Central memory CD4-positive, alpha-beta T cell (primary cell): ENCODE measurements at places on chromosomes 4 and X.

DNA sequence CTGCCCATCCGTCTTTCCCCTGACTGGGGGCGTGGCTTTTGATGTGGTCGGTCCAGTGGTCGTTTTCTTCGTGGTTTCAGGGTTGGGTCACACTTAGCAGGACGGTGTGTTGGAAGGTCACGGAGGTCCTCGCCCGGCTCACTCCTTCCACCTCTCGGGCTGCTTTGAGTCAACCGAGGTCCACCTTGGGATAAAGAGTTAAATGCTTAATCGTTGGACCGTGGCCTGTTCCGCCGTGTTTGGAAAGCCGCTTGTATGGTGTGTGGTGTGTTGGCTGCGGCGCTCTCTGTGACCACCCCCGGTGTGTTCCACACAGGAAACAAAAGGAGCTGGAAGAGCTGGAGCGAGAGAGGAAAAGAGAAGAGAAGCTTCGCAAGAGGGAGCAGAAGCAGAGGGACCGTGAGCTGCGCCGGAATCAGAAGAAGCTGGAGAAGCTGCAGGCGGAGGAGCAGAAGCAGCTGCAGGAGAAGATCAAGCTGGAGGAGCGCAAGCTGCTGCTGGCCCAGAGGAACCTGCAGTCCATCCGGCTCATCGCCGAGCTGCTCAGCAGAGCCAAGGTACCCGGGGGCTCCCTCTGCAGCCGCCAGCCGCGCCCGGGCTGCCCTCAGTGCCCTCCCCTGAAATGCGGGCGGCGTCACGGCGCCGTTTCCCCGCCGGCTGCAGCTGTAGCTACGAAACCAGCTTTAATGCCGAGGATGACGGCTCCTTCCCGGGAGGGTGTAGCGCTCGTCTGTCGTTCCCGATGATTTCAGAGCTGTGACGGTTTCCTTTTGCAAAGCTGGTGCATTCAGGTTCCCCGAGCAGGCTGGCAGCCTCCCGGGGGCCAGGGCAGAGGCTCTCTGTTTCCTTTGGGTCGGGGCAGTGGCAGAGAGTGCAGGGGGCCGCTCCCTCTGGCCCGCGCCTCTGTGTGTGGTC lies 7.7 kb downstream of the AKAP17A start:
- DNase-seq: no peak

GRCh38 chr4:165167650-165168049 lies 39.7 kb upstream of the KLHL2 start:
- no peak for DNase-seq

GRCh38 chrX:153646620-153647373 lies at the start of gene DUSP9:
TSS of gene DUSP9 (plus strand) at chrX:153647203. CDS start at chrX:153647954, 751 bp downstream.
- no peak for DNase-seq

GRCh38 chrX:19887911-19888879 lies 795 bp upstream of the SH3KBP1 start:
- DNase-seq: peak; percentile 52

DNA sequence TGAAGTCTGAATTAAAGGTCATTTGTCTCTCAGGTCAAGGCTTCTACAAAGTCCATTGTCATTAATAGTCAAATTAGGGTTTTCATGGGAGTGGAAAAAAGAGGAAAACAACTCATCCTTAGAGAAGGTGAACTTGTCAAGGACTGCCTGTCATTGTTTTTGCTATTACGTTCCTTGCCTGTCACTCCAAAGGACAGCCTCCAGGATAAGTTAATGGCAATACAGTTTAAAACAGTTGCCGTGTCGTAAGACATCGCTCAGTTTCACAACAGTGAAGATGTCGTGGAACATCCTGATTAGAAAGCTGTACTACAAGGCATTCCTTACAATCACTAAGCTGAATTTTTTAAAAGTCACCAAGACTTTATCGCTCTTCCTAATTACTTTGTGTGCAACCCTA lies 466.8 kb upstream of the SMIM31 start:
- no peak for DNase-seq

DNA sequence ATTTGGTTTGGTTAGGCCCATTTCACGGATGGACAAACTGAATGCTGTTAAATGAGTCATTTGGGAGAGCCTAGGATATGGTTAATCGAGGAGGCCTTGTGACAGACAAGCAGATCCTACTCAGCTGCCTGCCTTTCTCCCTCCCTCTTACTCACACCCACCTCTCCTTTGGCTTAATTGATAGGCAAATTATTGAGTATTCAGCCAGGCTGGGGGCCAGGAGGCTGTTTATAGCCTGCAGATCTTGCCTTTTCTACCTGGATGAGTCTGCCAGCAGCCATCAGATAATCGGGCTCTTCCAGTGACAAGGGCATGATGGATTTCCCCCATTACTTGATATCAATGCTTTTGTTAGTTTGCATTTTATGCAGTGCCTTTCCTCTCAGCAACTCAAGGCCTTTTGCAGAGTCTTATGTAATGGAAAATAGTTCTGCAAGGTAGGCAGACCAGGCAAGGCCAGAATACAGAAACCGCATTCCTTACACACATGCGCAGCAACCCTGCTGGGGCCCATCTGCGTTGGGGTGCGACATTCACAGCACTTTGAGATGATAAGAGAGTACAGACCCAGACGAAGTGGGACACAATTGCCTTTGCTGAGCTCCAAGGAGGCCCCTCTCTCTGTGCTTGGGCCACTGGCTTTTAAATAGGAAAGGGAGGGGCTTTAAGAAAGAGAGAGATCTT lies 96.2 kb upstream of the ATP6AP2 start:
- no peak for DNase-seq

- no peak for DNase-seq
These were observed 1015.6 kb downstream of the PCDH19 start for GRCh38 chrX:99394456-99394855.

DNA sequence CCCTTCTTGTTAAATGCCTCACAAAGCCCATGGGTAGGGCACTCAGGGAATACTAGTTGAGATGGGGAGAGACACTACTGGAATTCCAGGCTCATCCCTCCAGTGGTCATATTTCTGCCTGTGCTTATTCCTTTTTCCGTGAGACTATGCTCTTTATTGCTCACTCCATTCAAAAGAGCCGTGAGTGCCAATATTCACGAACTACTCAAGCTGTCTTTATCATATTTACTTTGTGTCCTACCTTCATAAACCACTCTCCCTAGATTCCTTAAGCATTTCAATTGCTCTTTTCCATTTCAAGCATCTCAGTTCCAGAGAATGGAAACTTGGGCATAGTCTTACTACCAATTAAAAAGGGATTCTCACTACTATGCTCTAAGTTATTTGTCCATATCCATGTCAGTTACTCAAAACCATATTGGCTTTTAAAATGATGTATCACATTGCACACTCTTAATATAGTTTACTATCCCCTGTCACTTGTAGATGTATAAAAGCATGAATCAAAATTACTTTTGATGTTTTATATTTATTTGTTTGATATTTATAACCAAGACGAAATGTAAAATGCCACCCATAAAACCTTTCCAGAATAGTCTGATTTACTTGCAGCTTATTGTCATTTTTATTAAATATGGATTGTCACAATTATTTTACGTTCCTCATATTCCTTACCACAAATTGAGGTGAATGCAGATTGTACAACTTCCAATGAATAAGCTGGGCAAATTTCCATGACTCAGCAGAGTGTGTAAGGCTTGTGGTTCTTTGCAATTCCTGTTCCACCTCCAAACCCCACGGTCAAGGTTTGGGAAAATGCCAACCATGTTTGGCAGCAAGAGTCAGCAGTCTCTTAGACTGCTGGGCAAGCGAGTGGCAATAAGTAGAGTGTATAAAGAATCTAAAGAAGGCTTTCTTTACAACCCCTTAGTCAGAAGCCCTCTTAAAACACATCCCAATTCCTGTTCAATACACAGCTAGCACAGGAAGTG lies 24.4 kb downstream of the ENOX2 start:
- DNase-seq: no peak

- DNase-seq: peak; percentile 9
These were observed at the start of gene JADE3 for GRCh38 chrX:46912098-46912602. TSS of gene JADE3 (plus strand) at chrX:46912421. CDS start at chrX:46984895, 72,474 bp downstream.

- DNase-seq: no peak
These were observed 220.4 kb upstream of the RADX start for GRCh38 chrX:106391284-106391911.

- no peak for DNase-seq
These were observed 1.5 kb upstream of the MAP7D2 start for GRCh38 chrX:20118065-20118824.

DNA sequence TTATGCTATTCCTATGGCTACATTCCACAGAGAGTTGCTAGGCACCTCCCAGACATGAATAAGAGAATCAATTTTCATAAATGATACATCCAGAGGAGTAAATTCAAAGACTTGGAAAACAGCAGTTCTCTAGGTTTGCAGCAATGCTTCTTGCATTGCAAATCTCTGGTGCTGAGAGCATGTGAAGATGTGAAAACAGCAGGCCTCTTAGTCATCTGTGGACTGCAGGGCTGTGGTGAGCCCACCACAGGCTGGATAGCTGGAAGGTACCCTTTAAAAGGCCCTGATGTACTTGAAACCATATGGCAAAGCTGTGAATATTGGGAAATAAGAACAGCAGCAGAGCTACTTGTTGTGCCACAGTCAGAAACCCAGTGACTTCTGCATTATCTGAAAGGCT lies 2135.9 kb downstream of the ARAP2 start:
- no peak for DNase-seq

DNA sequence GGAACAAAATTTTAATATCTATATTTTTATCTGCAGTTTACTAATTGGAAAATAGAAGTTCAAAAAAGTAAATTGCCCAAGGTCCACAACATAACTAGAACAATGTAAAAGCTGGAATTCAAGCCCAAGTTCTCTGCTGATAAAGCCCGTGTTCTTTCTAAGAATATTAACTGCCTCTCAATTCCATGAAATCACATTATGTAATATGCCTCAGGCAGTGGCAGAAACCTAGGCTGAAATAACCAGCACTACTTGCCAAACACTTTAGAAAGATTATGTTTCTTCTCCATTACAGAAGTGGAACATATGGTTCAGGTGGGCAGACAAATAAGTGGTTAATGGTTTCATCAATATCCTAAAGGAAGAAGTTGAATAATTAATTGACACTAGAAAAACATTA lies 56.7 kb upstream of the ADGRL3 start:
- no peak for DNase-seq

DNA sequence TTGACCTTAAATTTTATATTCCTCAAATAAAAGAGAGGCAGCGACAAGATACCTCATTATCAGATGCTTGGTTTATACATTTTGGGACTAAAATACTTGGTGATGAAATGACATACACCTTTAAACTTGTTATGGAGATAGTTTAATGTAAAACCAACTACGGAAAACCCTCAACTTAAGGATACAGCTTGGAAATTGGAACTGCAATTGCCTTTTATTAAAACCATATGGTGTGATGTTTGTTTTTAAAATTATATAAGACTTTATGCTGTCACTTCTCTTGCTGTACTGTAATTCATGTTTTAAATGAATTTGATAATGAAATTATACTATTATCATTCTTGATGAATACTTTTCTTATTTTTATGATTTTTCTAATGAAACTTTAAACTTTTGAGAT lies 25.9 kb downstream of the METTL14 start:
- DNase-seq: no peak

- no peak for DNase-seq
These were observed 7.1 kb downstream of the ENOPH1 start for GRCh38 chr4:82437285-82438005.

- no peak for DNase-seq
These were observed 16.1 kb downstream of the MSMO1 start for GRCh38 chr4:165343353-165344191.

- no peak for DNase-seq
These were observed 9.9 kb downstream of the PHEX start for GRCh38 chrX:22041907-22042530.

DNA sequence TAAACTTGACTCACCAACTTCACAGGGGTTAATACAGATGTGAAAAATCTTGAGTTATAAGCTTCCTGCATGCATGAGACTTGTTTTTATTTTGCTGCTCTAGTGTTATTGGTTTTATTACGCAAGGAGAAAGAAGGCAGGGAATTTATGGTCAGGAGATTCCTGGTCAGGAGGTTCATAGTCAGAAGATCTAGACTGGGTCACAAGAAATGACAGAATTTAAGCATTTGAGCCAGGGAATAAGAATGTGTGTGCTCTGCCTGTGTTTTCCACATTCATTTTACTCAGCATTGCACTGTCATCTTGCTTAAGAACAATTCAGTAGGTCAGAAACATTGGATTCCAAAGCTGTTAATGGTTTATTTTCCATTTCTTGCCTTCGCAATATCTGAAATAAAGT lies 2522.1 kb downstream of the ARAP2 start:
- no peak for DNase-seq

DNA sequence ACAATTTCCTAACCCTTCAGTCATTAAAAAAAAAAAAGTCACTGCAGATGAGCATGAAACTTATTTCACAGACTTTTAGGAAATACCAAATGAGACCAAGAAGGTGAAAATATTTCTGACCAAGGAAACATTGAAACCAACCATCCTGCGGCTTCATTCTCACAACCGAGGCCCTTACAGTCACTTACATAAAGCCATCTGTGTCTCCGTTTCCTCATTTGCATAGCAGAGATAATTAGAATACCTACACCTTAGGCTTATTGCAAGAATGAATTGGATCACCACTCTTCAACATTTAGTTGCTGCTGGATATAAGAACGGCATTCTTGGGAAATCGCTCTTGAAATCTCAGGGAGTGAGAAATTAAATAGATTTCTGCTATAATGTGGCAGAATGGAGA lies 356.2 kb downstream of the HS3ST1 start:
- DNase-seq: no peak

GRCh38 chrX:33109858-33110257 lies 101.5 kb downstream of the DMD start:
- no peak for DNase-seq

GRCh38 chr4:157984285-157984911 lies 188.4 kb downstream of the GASK1B start:
- no peak for DNase-seq

DNA sequence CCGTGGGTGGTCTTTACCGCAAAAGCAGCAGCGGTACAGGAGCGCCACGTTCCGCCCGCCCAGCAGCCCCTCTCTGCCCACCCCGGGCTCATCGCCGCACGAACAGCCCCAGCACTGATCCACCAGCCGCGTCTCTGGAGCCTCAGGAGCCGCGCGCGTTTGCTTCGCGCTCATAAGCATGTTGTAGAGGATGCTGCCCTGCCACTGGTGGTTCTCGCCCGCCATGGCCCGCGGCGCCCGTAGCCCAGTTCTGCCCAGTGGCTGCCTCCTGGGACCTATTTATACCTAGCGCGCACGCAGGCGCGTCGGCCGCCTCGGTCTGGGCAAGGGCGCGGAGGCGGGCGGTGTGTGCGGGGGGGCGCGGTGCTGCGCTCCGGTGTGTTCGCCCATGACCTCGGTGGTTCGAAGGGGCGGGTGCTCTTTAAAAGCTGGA lies at the start of gene NR0B1:
TSS of gene NR0B1 (minus strand) at position 252 of the 433 bp plus-strand sequence. CDS start at position 225, 27 bp downstream.
- DNase-seq: no peak

GRCh38 chr4:83486457-83487129 lies 1.7 kb upstream of the ABRAXAS1 start:
- no peak for DNase-seq

DNA sequence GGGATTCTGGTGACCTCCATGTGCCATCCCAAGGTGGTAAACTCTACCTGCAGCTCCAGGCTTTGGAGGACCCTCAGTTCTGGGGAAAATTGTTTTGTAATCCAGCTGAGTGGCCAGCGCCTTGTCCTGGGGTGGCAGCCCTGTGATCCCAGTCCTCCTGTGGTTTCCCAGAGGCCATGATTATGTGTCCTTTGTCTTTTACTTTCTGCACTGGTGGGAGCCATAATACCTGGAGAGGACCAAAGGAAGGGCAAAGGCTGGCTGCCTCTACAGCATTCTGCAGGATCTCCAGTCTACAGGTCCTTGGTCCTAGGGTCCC lies 64.0 kb downstream of the NBDY start:
- no peak for DNase-seq
